Endothelial cell (in vitro differentiated cells): ENCODE measurements at places on chromosomes 6 and 20.

- peak; percentile 73 for DNase-seq
Measured at GRCh38 chr20:9514461-9515213, at the start of gene LAMP5. TSS of gene LAMP5 (plus strand) at chr20:9514590. CDS start at chr20:9514853, 263 bp downstream.

DNA sequence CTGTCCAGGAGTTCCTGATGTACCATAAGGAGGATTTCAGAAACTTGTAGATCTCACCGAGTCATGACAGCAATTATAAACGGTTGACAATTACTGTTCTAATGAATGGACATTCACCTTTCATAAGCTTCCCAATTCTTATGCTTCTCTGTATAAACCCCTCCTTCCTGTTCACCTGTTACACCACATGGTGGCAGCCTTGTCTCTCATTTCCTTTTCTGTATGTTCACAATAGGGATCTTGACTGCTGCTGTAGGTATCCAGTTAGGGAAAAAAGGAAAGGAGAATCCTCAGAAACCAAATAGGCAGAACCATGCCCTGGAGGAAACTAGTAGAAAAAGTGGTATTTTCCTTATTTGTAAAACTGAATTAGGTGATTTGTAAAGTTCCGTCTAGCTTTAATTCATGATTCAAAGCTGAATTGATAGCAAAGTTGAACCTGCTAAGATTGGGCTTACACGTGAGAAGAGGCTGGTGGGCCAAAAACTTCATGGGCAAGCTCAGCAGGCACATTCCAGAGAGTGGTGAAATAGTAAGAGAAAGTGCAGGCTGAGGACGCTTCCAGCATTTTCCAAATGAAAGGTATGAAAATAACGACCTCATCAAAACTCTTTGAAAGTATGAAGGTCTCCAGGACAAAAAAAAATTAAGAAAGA lies 29.0 kb upstream of the TBPL1 start:
- DNase-seq: peak; percentile 62

- no peak for DNase-seq
Measured at GRCh38 chr20:47456952-47457724, 44.5 kb upstream of the NCOA3 start.

GRCh38 chr20:17077030-17077429 lies 149.8 kb upstream of the PCSK2 start:
- DNase-seq: no peak

DNA sequence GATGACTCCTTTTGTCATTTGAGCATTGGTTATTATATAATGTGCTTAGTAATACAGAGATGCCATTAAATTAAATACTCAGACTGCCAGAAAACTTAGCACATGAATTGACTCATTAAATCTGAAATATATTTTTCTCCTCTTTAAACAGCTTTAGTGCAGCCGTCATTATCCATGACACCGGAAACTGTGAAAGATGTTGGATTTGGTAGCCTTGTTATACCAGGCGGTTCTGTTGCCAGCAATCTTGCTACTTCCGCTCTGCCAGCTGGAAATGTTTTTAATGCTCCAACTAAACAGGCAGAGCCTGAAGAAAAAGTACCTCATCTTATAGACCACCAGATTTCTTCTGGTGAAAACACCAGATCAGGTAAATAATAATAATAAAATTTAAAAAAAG lies 97.6 kb downstream of the SCAF8 start:
- no peak for DNase-seq

GRCh38 chr6:8059129-8059528 lies 5.1 kb downstream of the BLOC1S5 start:
- DNase-seq: no peak

GRCh38 chr20:39233755-39234154 lies 271.6 kb downstream of the DHX35 start:
- DNase-seq: no peak
